ENCODE measurements at places on chromosomes 1 and 21.

DNA sequence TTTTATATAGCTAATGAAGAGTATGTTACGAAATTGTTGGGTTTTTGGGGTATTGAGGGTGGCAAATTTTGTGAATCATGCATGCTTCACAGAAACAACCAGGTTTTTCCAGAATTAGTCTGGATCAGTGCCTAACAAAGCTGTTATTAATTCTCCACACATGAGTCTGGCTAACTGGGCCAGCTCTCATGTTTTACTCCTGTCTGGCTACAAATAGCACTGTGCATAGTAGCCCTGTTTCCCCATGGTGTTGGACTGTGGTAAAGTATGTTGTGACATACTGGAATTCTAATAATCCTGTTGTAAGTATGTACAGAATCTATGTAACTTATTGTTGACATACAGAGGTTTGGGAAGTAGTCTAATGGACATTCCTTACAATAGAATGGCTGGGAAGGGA lies 35.8 kb downstream of the S100B start:
- DNase-seq, result no peak

DNA sequence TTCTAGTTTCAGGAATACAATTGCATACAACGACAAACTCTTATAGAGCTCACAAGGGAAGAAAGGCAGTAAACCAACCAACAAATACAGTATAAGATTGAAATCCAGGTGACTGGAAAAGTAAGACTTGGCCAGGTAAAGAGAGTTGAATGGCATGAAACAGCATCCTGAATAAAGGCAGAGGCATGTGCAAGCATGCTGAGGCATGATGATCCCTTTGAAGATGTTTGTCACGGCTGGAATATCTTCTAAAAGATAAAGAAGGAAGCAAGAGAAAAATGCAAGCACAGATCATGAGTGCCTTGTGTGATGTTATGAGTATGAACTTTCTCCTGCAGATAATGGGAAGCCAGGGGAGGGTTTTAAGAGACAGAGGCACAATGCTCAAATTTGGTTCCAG lies 83.3 kb upstream of the SPATA6 start:
- DNase-seq, result no peak

DNA sequence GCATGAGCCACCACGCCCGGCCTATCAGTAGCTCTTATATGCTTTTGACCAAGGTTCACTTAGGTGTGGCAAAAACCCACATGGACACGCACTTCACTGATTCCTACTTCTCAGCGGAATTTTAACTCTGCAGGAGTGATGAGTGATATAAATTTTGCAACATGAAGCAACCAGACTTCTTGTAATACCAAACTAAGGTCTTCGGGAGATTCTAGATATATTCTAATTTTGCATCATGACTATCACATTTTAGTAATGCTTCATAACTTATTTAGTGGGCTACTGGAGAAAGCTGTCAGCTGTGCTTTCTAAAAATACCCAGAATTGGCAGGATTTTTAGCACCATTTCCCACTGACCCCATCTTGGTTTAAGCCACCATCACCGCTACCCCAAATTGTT lies 27.8 kb downstream of the RHCE start:
- no peak for DNase-seq

- no peak for DNase-seq
Observed at GRCh38 chr1:153238527-153238926, 21.0 kb upstream of the LORICRIN start.

- no peak for DNase-seq
Observed at GRCh38 chr1:63190171-63190570, 132.2 kb upstream of the FOXD3 start.

GRCh38 chr1:206766251-206766856 lies 4.2 kb upstream of the IL19 start:
- no peak for DNase-seq

DNA sequence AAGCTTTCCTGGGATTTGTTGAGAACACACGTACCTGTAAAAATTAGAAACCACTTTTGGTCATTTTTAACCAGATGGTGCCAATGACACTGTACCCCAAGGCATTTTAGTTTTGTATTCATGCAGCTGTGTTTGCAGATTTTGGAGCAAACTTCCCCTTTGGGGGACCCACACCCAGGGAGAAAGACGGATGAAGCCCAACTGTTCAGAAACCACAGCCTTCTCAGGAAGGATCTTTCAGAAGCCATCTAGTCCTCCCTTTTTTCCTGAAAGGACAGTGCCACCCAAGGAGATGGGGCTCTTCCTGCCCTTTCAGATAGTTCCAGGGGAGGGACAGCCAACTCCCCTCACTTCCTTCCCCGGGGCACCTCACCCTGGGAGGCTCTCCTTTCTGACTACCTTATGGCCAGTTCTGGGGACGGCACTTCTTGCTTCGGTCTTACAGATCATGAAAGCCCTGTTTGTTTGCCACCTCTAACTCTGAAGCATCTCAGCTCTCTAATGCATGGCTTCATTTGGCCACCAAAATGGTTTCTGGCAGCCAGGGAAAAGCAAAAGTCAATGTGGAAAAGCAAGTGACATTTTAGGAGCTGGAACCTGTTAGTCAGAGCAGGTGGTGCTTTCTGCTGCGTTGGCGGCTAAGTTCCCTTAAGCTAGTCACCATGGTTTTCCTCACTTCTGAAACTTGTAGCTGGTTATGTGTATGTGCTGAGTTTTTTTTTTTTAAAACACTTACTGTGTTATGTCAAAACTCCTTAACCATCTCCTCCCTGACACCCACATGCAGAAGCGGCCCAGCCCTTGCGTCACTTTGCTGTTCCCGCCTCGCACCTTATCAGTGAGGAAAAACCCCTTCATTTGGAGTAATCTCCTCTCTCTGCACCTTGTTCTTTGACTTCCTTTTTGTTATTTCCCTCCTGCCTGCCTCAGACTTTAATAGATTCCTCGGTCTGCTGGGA lies 10.1 kb downstream of the TMCC2 start:
- no peak for DNase-seq

DNA sequence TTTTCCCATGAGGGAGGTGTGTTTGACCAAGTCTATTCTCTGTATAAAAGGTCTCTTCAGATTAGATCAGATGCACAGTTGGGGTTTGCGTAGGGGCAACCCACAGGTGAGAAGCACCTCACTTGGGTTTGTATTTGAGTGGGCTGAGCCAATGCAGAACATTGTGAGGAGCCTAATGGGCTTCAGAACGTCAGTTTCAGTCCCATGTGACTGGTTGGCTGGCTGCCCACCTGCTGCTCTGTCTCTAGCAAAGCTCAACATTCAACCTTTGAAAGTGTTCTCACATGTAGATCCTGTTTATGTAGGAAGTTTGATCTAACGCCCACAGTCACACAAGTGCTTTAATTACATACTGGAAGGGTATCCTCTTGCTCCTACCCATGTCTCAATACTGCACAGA lies 105.5 kb downstream of the FASLG start:
- no peak for DNase-seq

DNA sequence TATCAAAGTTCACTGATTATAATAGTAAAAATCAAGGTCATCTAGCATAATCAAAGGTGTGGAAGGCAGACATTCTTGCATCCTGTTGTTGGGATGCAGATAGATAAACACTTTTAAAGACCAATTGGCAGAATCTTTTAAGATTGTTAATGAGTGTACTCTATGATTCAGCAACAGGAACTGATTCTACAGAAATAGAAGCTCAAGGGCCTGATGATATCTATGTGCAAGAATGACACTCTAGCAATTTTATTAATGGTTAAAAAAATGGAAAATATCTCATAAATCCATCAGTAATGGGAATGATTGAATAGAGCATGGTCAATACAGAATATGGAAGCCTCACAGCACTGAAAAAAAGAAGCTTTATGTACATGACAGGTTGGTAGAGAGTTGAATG lies 2.2 kb upstream of the ATP1A4 start:
- no peak for DNase-seq

DNA sequence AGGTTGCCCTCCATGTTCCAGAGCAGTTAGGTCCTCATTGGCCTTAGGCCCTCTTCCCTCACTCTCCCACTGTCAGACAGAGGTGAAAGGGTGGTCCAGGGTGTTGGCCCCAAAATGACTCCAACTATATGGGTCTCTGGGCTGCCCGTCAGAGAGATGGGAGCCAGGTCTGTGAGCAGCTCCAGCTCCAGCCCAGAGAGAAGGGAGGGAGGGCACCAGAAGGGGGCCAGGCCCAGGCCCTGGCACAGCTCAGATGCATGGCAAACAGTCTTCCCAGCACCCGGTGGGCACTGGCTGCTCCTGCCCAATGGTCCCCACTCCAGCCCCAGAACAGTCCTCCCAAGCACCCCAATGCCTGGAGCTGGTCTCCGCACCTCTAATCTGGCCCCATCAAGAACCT lies 2.2 kb downstream of the BCAN start:
- DNase-seq, result no peak

- DNase-seq, result no peak
Observed at GRCh38 chr1:199834711-199835110, 192.8 kb upstream of the NR5A2 start.

DNA sequence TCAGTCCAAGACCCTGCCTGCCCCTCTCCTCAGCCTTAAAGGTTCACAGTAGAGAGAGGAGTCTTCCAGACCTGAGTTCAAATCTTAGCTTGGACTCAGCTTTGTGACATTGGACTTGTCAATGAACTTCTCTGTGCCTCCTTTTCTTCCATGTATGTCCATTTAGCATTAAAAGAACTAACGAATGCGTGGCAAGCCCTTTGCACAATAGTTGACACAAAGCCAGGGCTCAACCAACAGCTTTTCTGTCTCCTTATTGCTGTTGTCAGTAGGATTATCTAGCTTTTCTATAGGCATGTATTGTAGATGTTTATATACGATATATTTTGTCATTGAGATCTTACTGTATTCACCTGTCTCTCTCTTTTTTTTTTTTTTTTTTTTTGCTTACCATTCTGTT lies 450.8 kb downstream of the PTPRU start:
- DNase-seq, result no peak

DNA sequence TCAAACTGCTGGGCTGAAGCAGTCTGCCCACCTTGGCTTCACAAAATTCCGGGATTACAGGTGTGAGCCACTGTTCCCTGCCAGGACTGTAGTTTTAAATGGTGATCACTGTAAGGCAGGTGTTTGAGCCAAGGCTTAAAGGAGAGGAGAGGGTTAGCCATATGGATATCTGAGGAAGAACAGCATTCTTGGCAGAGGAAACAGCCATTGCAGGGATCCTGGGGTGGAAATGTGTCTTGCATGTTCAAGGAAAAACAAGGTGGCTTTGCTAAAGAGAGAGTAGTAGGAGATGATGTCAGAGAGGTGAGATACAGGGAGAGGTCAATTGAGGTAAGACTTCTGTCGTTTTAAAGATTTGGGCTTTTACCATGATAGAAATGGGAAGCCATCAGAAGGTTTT lies 73.5 kb downstream of the ATF6 start:
- no peak for DNase-seq
